Activated T-helper 1 cell treated with Interleukin-2 at 50 U/mL for 16 hours (primary cell): ENCODE measurements at places on chromosomes 16 and 17.

GRCh38 chr17:30318155-30318554, 15.7 kb downstream of the TMIGD1 start:
- DNase-seq: no peak

DNA sequence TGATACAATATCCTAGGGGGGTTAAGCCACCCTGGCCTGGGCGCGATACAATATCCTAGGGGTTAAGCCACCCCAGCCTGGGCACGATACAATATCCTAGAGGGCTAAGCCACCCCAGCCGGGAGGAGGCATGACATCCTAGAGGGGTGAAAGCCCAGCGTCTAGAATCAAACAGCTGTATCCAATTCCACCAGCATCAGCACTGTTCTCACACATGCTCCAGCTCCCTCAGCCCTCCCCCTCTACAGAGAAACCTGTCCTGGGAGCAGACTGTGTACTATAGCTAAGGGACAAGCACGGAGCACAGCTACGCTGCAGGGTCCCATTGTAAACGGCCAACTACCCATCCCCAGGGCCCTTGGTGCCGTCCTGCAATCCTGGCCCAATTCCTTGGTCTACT, 6.2 kb downstream of the GINS2 start:
- no peak for DNase-seq

DNA sequence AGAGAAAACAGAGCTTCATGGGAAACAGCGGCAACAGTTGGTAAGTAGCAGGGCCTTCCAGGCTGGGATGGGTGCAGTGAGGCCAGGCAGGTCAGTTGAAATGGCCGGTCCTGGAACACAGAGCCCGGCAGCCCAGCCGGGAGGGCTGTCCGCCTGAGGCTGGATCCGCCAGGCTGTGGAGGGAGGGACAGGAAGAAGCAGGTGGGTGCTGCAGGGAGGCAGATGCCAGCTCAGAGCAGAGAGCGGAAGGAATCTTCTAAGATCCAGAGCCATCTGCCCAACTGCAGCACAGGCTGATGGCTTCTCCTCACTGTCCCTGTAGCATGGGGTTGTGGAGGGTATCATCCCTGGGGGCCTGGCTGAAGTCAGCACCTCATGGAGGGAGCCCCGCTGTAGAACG, 599 bp downstream of the RNF112 start:
- no peak for DNase-seq

- DNase-seq: no peak
These were observed 24.3 kb upstream of the GSE1 start for GRCh38 chr16:85588562-85589503.

DNA sequence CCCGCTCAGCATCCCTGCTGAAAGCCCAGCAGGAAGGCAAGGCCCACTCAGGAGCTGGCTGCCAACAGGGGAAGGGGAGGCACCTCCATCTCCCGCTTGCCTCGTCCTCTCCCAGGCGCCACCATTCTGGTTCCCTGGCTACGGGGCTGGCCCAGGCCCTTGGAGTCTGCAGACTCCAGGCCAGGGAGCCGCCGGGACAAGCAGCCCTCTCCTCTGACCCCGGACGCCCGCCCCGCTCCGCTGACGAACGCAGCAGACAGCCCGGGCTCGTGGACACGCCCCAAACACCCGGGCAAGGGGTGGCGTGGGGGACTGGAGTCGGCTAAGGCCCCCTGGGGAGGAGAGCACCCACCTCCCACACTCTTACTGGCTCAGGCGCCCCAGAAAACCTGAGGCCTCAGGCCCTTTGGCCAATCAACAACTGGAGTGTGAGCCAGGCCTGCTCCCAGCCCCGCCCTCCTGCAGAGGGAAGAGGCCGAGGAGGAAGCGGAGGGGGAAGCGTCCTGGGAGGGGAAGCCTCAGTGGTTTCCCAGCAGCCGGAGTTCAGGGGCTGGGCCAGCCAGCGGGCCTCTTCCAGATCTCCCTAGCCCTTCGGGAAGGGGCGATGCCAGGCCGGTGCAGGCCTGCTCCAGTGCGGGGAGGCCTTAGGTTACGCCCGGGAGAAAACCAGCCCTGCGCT, 4.2 kb downstream of the MNT start:
- DNase-seq: peak; percentile 24

GRCh38 chr16:1487395-1488053, 1.2 kb downstream of the PTX4 start:
- DNase-seq: no peak

DNA sequence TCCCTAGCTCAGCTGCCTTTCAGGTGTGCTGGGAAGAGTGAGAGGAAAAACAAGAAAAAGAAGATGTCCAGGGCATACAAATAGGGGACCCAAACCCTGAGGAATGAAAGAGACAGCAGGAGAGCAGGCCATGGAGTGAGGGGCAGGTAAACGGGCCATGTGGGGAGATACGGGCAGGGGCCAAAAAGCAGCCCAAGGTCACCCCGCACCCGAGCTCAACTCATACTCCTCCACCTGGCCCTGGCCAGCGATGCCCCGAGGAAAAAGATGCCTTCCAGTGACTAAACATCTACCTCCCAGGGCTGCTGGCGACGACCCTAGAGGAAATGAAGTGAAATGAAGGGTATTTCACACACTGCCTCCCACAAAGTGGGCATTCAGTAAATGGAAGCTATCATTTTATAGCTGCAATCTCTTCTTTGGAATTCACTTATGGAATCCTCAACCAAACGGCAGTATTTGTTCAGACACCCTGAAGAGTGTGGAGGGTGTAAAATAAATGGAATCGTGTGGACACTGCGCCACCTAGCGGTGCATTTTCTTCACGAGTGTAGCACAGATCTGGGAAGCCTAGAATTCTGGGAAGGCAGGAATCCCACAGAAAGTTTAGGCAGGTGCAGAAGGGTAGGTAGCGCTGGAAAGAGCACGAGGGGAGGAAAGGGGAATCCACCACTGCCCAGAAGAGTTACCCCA, 14.9 kb downstream of the ELAC2 start:
- DNase-seq: peak; percentile 5

DNA sequence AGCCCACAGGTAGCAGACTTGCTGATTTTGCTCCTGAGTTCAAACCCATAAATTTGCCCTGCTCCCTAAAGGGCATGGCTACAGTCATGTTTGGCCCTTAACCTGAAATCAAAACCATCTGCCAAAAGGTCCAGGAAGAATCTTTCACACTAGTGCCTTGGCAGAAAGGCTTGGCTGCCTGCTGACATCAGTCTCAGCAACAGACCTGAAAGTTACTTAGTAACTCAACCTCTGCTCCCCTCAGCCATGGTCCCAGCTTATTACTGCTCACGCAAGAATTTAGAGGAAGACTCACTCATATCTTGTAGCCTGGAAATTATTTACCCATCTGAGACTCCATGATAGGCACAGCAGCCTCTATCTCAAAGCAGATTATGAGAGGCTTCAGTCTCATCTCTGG, 98.0 kb upstream of the KIF2B start:
- DNase-seq: no peak

- no peak for DNase-seq
These were observed 196.0 kb downstream of the CBLN1 start for GRCh38 chr16:49085686-49086085.

DNA sequence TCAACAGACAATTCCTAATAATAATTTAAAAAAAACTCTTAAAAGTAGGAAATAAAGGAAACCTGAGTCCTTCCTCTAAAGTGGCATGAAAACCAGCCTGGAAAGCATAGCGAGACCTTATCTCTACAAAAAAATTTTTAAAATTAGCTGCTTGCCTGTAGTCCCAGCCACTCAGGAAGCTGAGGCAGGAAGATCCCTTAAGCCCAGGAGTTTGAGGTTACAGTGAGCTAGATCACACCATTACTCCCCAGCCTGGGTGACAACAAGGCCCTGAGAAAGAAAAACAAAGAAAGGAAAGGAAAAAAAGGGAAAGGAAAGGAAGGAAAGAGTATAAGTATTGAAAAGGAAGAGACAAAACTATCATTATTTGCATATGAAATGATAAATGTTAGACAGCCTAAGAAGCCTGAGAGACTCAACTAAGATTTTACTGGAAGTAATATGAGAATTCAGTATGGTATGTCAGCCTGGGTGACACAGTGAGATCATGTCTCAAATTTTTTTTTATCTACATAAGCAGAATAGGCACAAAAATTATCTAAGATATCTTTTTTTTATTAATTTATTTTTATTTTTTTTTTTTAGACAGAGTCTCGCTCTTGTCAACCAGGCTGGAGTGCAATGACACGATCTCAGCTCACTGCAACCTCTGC, 113.0 kb downstream of the GOSR1 start:
- DNase-seq: no peak

DNA sequence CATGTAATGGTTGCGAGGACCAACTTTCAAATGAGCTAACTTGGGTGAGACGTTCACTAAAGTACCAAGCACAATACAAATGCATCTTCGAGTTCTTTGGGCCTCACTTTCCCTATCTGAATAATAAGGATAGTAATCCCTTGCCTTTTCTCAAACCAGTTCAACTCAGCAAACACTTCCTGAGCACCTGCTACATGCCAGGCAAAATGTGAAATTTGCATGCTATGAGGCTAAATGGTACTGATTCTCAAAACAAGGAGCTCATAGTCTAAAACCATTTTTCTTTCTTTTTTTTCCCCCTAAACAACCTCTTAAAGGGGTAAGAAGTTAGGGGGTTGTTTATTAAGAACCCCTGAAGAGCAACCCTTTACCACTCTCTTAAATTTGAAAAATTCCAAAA, 101.4 kb upstream of the HLF start:
- DNase-seq: no peak

GRCh38 chr17:74235040-74235581, 21.7 kb downstream of the TTYH2 start:
- DNase-seq: no peak

- no peak for DNase-seq
These were observed 389.7 kb downstream of the SOX9 start for GRCh38 chr17:72510351-72511016.
